ENCODE measurements at places on chromosomes 4 and X.

DNA sequence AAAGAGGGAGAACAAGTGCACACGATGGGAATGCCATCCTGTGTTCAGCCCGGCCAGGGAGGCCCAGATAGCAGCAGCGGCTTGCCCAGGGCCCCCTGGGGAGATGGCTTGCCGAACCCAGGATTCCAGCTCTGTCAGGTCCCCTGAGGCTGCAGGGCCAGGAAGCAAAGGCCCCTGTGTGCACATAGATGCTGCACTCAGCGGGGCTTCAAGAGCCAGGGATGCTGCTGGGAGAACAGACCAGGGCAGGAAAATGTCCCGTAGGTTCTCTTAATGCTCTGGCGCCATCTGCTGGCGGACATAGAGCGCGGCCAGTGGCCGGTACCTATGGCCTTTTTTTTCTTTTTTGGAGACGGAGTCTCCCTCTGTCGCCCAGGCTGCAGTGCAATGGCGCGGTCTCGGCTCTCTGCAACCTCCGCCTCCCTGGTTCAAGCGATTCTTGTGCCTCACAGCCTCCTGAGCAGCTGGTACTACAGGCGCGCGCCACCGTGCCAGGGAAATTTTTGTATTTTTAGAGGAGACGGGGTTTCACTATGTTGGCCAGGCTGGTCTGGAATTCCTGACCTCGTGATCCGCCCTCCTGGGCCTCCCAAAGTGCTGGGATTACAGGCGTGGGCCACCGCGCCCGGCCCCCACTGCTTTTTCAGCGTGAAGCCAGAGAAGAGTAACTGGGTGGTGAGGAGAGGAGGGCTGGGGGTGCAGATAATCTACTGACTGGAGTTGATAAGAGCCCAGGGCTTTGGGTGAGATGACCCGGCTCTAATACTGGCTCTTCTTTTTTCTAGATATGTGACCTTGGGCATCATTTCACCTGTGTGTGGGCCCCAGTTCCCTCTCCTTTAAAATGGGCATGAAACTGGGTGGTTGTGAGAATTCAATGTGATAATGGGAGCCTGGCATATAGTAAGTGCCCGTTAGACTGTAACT, 22.5 kb downstream of the MED28 start:
- peak; percentile 34 for DNase-seq

- DNase-seq, result no peak
Observed at GRCh38 chr4:25377572-25378436, 741 bp downstream of the ANAPC4 start.

GRCh38 chrX:23926015-23926414, 18.2 kb downstream of the CXorf58 start:
- DNase-seq, result no peak

GRCh38 chr4:151169900-151170299, 70.5 kb downstream of the RPS3A start:
- DNase-seq, result no peak

DNA sequence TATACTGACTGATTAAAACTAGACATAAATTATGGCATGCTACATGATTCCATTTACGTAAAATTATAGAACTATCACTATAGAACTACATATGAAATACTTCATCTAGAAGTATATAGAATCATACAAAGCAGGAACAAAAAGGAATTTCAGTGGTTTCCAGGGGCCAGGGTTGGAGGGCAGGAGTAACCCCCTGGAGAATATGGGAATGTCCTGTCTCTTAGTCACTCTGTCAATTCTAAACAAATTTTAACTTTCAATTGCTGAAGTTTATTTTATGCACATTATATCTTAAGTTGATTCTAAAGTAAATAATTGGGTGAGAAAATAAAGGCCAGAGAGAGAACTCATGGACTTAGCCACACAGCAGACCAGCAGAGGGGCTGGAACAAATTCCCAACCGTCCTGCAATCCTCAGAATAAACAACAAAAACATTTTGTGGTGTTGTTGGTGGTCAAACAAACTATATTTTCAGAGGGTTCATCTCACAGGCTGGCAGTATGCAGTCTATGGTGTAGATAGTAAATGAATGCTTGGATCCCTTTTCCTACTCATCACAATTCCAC, 476.9 kb upstream of the SLIT2 start:
- DNase-seq, result no peak

GRCh38 chr4:26806331-26806730, 54.3 kb upstream of the STIM2 start:
- no peak for DNase-seq

- no peak for DNase-seq
Observed at GRCh38 chr4:11427121-11427996, 1.3 kb downstream of the HS3ST1 start.

- DNase-seq, result no peak
Observed at GRCh38 chr4:101347267-101347556, at the start of gene PPP3CA. Gene PPP3CA, minus strand, starts transcription at chr4:101347526.

- DNase-seq, result no peak
Observed at GRCh38 chr4:3413217-3413671, 28.5 kb upstream of the HGFAC start.

DNA sequence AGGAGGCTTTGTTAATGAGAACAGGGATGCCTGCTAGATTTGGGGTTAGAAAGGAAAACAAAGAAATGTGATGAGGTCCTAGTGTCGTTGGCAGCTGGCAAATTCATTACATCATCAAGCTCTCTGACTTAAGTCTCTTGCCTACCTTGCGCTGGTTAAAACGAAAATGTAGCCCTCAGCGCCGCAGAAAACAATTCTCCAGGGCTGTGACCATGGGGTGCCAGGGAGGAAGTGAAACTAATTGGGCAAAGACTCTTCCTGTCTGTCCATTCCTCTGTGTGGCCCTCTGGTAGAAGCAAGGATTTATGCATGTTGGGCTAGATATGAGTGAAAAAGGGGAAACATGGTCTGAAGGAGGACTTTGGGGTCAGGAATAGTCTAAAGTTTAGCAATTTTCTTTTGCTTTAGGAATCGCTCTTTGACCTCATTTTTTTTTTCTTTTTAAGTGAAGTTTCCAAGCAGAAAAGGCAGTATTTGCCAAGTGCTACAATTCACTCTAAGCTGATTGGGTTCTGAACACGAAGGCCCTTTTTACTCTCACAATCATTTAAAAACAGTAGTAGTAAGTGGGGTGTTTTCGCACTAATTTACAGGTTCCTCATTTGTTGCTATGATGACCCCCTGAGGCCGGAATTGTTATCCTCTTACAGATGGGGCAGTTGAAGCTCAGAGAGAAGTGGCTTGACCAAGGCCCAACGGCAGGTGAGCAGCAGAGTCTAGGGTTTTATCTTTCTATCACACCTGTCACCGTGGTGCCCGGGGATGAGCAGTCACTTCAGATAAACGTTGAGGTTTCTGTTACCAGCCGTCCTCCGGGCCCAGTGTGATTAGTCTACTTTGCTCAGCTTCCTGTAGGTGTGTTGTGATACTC, 27.3 kb upstream of the CHRNA9 start:
- DNase-seq, result peak; percentile 64

DNA sequence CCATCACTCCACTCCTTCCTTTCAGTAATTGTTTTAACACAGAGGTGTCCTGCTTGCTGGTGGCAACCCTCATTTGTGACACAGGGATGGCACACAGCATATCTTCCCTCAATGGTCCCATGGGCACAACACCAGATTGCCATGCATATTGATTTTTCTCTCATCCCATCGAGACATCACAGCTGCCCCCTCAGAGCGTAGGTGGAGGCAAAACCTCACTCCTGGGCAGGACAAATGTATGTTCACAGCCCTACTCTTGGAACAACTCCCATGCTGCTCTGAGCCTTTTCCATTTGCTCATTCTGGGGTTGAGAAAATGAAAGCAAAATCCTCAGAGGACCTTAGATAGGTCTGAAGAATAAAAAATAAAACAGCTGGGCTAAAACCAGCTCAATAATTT, 172.2 kb downstream of the GABRB1 start:
- DNase-seq, result no peak

- DNase-seq, result no peak
Observed at GRCh38 chrX:112841820-112842157, 1.2 kb upstream of the AMOT start.

- DNase-seq, result no peak
Observed at GRCh38 chrX:43283187-43283586, 372.9 kb upstream of the MAOA start.

- no peak for DNase-seq
Observed at GRCh38 chr4:529563-529962, 30.6 kb downstream of the PIGG start.

- DNase-seq, result no peak
Observed at GRCh38 chrX:129694805-129695204, 40.0 kb upstream of the APLN start.

DNA sequence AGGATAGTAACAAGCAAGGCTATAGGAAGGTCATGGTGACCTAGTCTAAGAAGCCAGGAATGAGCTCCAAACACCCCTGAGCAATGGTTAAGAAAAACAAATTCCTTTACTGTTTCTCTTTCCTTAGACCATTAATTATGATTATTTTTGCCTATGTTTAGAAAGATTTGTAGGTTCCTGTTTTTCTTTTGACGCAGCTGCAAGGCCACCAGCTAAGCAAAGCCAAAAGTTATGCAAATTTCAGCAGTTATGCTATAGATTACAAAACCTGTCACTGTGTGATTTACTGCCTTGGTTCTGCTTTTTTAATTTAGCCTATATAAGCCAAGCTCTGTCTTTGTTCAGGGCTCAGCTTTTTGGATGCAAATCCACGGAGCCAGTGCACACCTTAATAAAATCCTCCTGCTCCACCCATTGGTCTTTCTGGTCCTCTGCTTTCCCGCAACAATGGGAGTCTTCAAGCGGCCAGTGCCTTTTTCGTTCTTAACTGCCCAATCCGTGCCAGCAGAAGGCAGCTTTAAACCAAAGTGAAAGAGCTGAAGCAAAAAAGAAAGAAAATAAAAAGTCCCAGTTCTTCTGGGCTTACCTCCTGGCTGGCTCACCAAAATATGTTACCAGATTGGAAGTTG, 1.4 kb upstream of the CEP135 start:
- DNase-seq, result no peak

DNA sequence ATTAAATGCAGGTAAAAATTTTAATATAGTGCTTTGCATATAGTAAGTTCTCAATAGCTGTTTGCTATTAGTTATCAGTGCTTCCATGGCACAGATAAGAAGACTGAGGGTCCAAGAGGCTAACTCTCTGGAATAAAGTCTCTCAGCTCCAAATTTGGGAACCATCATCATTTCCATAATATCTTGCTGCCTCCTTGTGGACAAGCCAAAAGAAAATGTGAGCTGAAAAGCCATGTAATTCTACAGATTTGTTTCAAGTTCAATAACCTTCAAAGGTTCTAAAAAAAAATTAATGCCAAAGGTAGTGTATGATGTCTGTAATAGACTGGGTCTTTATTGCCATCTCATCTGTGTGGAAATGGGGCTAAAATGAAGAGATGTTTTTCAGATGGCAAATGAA, 136.9 kb upstream of the VCX start:
- no peak for DNase-seq

DNA sequence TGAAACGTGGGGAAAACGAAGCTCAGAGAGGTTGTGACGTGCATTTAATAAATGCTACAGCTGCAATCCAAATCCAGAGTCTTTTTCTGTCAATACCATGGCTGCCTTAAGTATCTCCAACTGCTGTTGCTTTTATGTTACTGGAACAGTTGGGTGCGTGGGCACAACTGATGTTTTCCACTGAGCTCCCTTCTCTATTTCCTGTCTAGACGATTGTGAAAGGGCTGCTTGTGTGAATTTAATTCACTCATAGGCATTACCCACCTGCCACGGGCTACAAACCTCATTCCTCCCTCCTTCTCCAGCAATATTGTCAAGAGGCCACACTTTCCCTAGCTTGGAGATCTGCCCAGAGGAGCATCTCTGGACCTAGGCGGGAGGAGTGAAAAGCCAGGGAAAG, 526.0 kb downstream of the MID1IP1 start:
- no peak for DNase-seq

GRCh38 chrX:40434947-40435346, 145.8 kb upstream of the ATP6AP2 start:
- no peak for DNase-seq

DNA sequence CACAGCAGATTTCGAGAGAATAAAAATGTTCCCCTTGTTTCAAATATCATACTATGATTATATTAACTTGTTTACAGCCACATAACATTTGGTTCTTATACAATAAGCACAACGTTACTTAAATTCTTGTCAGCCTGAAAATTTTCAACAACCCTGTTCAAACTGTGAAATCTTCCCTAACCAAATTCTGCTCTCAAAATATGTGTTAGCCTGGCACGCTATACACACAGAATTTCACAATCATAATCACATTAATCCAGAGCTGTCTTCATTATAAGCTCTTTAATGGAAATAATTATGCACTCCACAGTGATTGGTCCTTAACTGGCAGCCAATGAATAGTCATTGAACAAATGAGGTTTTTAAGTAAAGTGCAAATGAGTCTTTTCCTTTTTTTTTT, 7.3 kb upstream of the PRSS12 start:
- DNase-seq, result no peak

GRCh38 chr4:1403591-1404572, 2.4 kb downstream of the NKX1-1 start:
- DNase-seq, result no peak

DNA sequence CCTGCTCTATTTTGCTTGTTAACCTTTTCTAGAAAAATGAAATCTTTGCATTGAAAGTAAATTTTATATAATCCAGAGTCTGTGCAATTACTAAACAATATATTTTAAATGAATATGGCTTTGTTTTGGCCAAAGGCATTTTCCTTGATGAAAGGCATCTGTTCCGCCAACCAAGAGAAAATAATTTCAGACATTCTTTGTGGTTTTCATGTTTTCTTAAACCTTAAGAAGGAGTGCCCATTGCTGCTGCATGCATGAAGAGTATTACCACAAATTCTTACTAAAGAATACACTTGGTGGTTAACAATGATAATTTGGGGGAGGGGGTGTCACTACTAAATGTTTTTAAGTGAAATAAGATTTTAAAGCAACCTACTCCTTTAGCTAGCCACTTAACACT, 2.7 kb upstream of the PDGFC start:
- DNase-seq, result no peak

- DNase-seq, result no peak
Observed at GRCh38 chrX:71542411-71542810, 9.5 kb downstream of the OGT start.

GRCh38 chr4:112771-113170, 11.5 kb upstream of the ZNF718 start:
- no peak for DNase-seq

DNA sequence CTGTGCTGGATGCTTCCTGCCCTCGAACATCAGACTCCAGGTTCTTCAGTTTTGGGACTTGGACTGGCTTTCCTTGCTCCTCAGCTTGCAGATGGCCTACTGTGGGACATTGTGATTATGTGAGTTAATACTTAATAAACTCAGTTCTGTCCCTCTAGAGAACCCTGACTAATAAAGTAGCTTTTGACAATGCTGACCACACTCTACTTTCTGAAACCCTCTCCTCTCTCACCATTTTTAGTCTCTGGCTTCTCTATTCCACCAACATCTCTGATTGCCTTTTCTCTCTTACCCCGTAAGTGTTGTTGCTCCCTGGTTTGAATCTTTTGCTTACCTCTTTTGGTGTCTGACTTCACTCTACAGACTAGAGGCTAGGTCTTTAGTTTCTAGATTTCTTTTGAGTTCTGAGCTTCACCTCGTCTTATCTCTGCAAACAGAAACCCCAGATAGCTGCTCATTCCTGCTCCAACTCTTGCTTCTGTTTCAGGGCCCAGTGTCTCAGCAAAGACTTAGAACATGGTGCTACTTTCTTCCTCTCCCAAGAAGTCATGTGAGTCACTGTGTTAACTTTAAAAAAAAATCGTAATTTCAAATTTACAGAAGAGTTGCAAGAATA, 11.4 kb downstream of the TMSB4X start:
- DNase-seq, result no peak

All from T-helper 22 cell (primary cell).